ENCODE measurements at places on chromosomes 16 and 17. TPM values are rescaled to one million over a fixed set of nuclear protein-coding genes. Genes with fewer than 3 reads are reported as not detected.

GRCh38 chr17:70119983-70120382 is 45.0 kb downstream of the KCNJ16 start:
- DNase-seq, result no peak

Gene RHBDL3
- total RNA-seq, result 0.44 TPM

DNA sequence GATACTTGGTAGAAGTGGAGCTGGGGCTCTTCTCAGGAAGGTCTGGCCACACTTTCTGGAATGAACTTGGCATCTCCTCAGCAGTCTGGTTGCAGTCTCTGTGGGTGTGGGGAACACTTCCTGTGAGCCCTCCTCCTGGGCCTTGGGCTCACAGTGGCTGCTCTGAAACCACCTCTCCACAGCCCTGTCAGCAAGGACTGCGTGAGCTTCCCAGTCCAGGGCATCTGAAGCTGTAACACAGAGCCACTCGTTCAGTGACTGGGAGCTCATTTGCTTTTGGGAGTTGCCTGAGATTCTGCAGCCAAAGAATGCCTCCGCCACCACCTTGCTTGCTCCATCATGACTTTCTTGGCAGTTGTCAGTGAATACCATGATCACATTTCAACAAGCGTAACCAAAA is 60.0 kb downstream of the CLEC16A start:
- no peak for DNase-seq

Gene C16orf54
- total RNA-seq, result 0.63 TPM

- DNase-seq, result no peak
Observed at GRCh38 chr16:47254756-47255155, 111.0 kb upstream of the NETO2 start.

Gene GDPD3
- total RNA-seq, result 0.36 TPM

Gene TEX19
- not detected for total RNA-seq

Gene GDPD1
- total RNA-seq, result 1.9 TPM

- DNase-seq, result no peak
Observed at GRCh38 chr17:2485543-2485942, 26.1 kb downstream of the METTL16 start.

DNA sequence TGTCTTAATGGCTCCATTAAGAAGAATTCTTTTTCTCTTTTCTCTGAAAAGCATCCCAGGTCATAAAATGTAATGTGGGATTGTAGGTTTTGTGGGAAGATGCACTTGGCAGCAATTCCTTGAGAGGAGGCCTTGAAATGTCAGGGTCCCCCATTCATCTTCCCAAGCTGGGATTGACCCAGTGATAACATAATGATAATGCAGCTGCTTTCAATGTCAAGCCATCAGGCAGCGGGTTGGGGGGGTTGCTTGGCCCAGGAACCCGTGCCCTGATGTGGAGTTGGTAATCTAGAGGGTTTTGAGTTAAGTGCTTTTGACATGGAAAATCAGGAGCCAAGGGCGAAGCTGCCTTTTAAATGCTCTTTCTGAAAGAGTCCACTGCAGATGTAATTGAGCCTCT is 484.0 kb downstream of the WWOX start:
- DNase-seq, result no peak

Gene TLCD1
- 1.8 TPM for total RNA-seq

GRCh38 chr16:66902648-66903543 is 15.8 kb downstream of the CDH16 start:
- peak; percentile 76 for DNase-seq

Gene ODAD4
- 0.38 TPM for total RNA-seq

DNA sequence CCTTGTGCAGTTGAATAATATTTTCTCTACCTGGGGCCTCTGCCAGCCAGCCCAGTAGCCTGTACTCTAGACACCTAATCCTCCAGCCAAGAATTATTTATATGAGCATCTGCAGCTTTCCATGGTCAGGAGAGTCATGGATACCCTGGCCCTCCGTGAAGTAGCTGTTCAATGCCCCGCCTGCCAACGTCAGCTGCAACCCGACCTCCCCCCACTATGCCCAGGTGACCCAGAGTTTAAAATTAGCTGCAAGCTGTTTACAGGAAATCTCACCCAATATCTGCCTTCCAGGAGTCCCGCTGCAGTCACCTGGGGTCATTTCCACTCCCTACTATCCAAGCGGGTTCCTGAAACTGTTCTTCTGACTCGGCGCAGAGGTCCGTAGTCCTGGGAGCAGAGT is 12.3 kb downstream of the SDR42E2 start:
- DNase-seq, result peak; percentile 23

Gene TGFB1I1
- total RNA-seq, result 37.7 TPM

Gene CHST4
- not detected for total RNA-seq

Gene CACNG3
- not detected for total RNA-seq

- no peak for DNase-seq
Observed at GRCh38 chr16:5580296-5580695, 482.7 kb upstream of the EEF2KMT start.

- no peak for DNase-seq
Observed at GRCh38 chr16:27618606-27619327, 68.8 kb downstream of the KATNIP start.

- DNase-seq, result no peak
Observed at GRCh38 chr16:78892951-78893733, 707.4 kb downstream of the MAF start.

DNA sequence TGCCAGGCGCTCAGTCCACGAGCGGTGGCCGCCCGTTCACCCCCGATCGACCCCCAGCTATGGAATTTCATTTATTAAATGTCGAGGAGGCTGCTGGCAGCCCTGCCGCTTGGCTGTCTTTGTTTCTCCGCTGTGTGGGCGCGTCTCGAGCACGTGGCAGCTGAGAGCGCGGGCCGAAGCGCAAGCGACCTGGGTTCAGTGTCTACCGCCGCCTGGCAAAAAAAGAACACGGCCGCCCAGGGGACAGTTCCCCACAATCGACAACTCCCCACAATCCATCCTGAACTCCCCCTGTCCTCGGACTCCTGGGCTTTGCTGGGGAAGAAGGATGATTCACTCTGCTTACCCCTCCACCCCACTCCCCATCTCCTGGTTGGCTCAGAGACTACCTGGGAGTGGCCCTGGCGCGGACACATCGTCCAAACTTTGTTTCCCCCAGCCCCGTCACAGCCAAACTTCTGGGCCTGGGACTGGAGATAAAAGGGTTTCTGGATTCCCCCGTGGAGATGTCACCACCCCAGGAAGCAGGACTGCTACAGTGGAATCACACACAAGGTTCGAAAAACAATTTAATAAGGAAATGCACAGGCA is 1.7 kb upstream of the ANKRD13B start:
- peak; percentile 53 for DNase-seq

Gene SMIM36
- not detected for total RNA-seq

Gene INPP5K
- total RNA-seq, result 128 TPM

- DNase-seq, result peak; percentile 97
Observed at GRCh38 chr17:752002-752619, at the start of gene GEMIN4. Gene GEMIN4 (minus strand): TSS chr17:752264. CDS start chr17:752142, 122 bp downstream.

DNA sequence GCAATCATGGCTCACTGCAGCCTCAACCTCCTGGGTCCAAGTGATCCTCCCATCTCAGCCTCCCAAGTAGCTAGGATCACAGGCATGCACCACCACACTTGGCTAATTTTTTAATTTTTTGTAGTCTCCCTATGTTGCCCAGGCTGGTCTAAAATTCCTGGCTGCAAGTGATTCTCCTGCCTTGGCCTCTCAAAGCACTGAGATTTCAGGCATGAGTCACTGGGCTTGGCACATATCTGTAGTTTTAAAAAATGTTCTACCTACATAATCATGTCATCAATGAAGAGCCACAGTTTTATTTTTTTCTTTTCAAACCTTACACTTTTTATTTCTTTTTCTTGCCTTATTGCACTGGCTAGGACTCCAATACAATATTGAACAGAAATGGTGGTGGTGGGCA is 33.1 kb upstream of the COL1A1 start:
- no peak for DNase-seq

DNA sequence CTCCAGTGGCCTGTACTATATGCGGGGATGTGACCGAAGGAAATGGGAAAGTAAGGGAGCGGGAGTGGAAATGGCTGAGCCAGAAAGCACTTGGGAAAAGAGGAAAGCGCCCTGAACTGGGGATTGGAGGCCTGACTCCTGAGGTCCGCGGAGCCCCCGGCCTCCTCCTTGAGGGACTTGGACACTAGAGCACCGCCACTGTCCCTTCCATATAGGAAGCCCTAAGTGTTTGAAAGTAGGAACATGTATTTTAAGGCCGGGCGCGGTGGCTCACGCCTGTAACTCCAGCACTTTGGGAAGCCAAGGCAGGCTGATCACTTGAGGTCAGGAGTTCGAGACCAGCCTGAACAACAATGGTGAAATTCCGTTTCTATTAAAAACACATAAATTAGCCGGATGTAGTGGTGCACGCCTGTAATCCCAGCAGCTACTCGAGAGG is 530 bp upstream of the ZDHHC7 start:
- DNase-seq, result no peak

GRCh38 chr16:55665511-55665910 is 9.7 kb downstream of the SLC6A2 start:
- no peak for DNase-seq

DNA sequence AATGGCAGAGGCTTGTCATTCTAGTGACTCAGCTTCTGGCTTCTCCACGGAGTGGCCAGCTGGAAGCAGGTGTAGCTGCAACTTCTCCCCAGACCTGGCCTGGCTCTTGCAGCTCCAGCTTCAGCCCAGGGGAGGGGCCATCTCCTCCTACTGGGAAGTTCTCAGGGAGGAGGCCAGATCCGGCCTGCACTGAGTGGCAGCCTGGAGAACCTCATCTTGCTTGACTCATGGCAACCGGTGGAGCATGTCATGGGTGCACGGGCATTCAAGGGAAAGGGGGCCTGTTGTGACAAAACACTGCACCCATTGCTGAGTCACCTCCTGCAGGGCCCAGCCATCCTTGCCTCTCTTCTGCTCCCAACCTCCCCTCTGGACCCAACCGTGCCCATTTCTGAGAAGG is 273.9 kb upstream of the MAF start:
- no peak for DNase-seq

- DNase-seq, result no peak
Observed at GRCh38 chr16:79938575-79938974, 338.0 kb upstream of the MAF start.

DNA sequence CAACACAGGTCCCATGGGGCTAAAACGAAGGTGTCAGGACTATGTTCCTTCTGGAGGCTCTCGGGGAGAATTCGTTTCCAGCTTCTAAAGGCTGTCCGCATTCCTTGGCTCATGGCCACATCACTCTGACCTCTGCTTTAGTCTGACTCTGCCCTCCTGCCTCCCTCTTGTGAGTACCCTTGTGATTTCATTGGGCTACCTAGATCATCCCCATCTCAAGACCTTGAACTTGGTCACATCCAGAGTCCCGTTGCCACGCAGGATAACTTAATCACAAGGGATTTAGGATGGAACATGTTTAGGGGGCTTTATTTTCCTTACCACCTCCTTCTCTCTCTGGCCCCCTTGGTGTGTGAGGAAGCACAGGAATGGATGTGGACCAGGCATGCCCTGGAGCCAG is 160.9 kb upstream of the PLCG2 start:
- no peak for DNase-seq

DNA sequence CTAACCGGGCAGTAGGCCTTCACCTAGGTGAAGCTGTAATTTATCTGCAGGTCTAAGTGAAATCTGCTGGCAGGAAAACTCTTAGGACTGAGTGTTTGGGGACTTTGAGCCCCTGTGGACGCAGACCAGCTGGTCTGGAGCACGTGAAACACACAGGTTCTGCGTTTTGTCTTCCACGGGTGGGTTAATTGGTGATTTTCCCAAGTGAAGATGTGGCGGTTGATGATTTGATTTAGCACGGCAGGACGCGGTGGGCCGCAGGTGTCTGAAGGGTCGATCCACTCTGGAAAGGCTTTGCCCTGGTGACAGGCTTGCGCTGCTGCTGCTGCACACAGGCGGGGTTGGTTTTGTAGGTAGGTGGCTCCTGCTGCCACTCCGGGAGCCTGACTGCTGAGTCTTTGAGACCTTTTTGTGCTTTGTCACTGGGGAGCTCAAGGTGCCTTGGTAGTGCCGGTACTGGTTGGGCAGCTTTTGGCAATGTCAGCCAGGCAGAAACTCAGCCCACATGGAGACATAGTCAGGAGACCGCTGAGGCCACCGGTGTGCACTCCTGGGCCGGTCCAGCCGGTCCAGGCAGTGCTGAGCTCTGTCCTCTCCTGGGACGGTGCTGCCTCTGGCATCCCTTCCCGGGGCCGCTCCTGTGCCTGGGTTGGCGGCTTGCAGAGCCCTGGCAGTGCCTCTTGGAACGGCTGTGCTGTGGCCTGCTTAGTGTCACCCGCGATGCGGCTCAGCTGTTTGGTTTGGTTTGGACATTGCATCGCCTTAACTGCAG is 2.3 kb downstream of the BAIAP2 start:
- peak; percentile 86 for DNase-seq

GRCh38 chr17:48878920-48879898 is 13.4 kb upstream of the ATP5MC1 start:
- DNase-seq, result no peak

DNA sequence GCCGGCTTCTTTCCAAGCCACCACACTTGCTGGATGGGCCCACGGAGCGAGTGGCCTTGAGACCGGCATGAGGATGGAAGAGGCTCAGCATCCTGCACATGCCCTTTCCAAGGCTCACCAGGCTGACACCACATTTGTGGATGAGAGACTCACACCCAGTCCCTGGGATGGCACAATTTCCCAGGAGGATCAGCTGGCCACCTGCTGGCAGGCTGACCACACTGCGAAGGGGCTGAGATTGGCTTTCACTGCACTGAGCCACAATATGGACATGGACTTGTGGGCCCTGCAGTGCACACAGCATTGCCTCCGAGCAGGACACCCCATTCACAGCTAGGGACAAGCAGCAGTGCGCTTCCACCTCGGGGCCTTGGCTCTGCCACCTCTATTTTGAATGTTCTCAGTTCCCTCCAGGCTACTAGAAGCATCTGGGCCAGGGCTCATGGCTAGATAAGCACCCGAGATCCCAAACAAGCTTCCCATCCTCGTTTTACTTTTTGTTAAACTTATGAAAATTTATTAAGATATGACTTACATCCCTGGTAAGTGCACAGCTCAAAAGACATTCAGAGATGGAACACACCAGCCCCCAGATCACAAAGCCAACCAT is 25.3 kb upstream of the KSR1 start:
- DNase-seq, result no peak

GRCh38 chr17:70563281-70563820 is 394.0 kb downstream of the KCNJ2 start:
- DNase-seq, result peak; percentile 42

Gene BRIP1
- 0.10 TPM for total RNA-seq

GRCh38 chr16:27152121-27152520 is 51.2 kb upstream of the KDM8 start:
- no peak for DNase-seq

DNA sequence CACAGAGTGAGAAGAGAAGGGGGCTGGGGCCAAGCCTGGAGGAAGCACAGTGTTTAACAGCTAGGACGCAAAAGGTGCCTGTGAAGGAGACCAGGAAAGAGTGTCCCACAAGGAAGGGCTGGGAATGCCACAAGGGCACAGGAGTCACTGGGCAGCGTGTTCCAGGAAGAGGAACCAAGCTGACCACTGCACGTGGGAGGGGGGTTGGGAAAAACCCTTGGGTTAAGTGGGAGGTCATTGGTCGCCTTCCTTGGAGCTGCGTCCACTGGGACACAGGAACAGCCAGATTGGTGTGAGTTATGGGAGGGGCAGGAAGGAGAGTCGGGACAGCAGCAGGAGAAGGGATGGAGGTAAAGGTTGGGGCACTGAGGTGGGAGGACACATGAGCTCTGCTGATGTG is 12.9 kb downstream of the TTYH2 start:
- DNase-seq, result no peak

GRCh38 chr16:79965718-79966117 is 365.2 kb upstream of the MAF start:
- DNase-seq, result no peak

- DNase-seq, result no peak
Observed at GRCh38 chr16:59060207-59060606, 326.1 kb upstream of the GOT2 start.
